Stimulated activated CD4-positive, alpha-beta T cell treated with anti-CD3 and anti-CD28 coated beads, TNF-alpha, amount 100 ng/mL, for 48 hours (primary cell): ENCODE measurements at places on chromosomes 5 and 9.

DNA sequence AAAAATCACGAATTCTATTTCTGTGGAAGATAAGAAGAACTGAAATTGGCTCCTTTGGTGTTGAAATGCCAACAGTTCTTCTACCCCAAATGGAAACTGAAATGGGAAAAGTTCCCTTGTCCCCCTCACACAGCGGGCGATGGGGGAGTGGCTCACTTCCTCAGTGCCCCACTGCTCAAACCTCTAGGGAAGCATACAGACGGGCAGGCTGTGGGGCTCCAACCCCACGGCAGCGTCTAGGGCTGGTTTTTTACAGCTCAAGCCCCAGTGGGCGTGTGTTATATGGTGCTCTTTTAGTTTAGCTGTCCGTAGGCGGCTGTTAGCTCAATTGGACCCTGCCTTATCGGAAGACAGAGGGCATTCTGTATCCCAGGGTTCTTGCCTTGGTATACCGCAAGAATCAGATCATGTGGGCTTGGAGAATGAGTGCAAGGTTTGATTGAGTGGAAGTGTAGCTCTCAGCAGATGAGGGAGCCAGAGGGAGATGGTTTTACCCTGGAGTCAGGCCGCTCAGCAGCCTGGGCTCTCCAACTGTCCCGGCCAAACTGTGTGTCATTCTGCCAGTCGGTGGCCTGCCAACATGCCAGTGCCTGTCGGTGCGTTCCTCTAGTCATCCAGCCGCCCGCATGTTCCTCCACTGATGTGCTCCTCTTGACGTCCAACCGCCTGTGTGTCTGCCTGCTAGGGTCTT is 166.3 kb upstream of the ZNF608 start:
- no peak for DNase-seq

DNA sequence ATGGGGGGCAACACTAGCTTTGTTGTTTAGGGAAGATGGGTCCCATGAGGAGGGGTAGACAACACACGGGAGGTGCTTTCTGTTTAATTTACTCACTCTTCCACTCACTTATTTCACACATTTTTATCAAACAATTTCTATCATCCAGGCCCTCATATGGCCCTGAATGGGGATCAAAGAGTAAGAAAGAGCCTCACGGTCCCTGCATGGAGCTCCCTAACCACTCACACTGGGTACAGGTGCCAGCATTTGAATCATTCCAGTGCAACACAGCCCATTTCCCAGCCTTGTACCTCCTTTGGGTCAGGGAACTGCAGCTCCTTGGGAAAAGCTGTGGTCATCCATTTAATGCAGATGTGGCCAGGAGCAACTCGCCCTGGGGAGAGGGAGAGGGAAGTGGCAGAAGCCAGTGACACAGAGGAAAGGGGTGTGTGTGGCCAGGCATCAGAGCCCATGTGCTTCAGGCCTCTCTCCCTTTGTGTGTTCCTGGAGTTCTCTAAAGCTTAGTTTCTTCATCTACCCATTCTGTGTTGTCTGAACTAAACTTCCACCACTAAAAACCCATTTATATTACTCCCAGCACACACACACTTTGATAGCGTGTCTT is 185.4 kb downstream of the PJA2 start:
- no peak for DNase-seq

DNA sequence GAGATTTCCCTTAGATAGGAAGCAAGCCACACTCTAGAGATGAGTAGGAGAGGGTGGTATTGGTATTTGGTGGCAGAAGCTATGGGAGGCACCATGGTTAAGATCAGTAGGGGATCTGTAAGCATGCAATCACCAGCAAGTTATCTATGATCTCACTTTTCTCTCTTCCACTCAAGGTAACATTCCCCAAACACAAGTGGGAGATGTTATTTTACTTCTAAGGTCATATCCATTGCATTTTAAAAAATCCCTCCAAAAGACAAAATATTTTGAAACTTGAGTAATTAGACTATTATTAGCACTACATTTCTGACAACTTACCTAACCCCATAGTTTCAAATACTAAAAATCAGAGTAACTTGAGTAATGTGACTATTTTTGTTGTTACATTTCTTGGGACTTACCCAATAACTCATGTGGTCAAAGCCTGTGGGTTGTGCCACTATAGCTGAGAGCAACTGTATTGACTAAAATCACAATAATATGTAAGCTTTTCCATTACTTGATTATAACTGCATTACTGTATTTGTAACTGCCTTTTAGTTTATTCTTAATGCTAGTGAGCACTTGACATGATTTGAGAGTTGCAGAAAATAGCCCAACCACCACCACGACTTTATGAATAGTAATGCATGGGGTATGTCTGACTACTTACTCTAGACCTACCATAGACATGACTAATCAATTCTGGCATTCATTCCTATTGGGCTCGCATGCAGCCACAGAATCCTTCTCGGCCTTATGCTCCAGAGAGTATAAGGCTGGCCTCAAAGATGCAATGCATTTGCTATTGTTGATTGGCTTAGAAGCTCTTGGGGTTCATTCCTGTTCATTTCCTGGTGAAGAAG is 264.7 kb downstream of the TRIM32 start:
- DNase-seq: no peak

- no peak for DNase-seq
Measured at GRCh38 chr9:37309136-37309535, 113.4 kb upstream of the GRHPR start.

DNA sequence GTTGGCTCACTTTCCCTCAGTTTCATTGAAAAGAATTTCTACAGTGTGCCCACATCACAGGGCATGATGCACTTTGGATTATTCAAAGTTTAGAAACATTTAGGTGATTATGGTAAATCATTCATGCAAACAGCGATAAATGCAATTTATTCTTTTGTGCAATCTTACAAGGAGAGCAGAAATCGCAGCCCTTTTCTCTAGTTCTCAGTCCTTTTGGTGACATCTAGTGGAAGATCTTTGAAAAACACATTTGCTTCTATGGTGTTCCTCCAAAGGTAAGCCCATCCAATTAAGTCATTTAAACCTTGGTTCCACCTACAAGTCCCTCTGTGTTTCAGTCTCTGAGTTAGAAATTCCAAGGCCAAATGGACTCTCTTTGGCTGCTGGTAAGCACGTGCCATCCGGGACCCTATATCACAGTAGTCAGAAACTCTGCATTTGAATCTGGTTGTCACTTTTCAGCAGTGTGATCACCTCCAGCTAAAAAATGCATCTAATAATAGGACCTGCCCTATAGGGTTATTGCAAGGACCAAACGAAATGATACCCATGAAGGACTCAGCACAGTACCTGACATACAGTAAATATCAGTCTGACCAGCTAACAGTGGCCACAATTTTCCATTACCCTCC is 66.4 kb downstream of the MACROH2A1 start:
- no peak for DNase-seq

GRCh38 chr5:2201832-2202231 is 319.1 kb upstream of the IRX4 start:
- no peak for DNase-seq

GRCh38 chr9:78130004-78130403 is 98.4 kb upstream of the GNAQ start:
- DNase-seq: no peak

- DNase-seq: no peak
Measured at GRCh38 chr9:92655896-92656536, 13.9 kb downstream of the IPPK start.

- no peak for DNase-seq
Measured at GRCh38 chr9:104798209-104798995, 34.5 kb downstream of the NIPSNAP3B start.

DNA sequence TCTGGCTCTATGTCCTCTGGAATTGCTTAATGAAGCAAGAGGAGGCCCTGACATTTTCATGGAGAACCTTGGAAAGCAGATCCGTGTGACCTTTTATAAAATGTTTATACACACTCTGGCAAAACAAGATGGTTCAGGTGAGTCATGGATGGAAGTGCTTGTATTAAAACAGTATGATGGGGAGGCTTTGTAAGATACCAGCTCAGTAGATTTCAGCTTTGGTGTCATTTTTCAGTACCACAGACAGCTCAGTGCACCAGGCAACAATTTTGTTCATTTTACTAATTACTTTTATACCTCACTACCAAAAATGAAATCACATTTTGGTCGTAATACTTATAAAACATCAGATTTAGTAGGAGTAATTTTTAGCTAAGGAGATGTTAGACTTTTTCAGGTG is 5.2 kb downstream of the KCNN2 start:
- DNase-seq: no peak

- no peak for DNase-seq
Measured at GRCh38 chr9:133919253-133920115, 72.6 kb downstream of the VAV2 start.

- no peak for DNase-seq
Measured at GRCh38 chr5:32312197-32312594, 543 bp downstream of the MTMR12 start.

GRCh38 chr5:149063017-149063687 is at the start of gene SH3TC2:
Gene SH3TC2, minus strand, starts transcription at chr5:149063062. Its CDS starts 40 bp downstream, at chr5:149063022.
- no peak for DNase-seq

DNA sequence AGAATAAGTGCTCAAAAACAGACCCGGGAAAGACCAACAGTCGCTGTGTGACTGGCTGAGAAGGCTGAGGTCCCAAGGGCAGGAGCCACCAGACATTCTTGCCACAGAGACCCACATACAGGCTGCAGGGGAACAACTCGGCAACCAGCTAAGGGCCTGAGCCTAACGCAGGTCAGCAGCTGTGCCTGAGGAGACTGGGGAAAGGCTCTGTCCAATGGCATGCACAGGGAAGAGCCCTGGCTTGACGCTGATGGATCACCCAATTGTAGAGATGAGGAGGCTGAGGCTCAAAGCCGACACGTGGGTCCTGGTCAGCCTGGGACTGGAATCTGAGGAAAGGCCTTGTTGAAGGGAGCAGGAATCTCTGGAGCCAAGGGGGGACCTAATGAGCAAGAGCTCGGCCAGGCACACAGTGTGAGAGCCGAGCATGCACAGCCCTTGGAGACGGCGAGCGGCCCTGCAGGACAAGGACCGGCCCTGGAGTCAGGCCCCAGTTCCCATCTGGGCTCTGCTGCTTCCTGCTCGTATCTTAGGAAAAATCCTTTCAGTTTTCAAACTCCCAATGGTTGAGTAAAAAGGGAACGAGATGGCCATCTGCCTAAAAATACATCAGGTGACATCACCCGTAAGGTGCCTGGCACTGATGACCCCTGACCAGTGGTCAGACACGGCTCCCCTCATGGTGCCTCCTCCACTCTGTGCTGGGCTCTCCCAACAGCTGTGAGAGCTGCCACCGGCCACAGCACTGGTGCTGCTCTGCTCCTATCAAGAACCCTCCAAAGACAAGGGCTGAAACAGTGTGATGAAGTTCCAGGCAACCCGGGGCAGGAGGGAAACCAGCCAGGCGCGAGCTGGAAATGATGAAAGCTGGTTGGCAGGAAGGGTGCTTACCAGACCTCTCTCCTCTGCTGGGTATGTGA is 16.4 kb downstream of the LMAN2 start:
- no peak for DNase-seq

- DNase-seq: peak; percentile 23
Measured at GRCh38 chr5:57221049-57221568, 47.2 kb downstream of the GPBP1 start.

GRCh38 chr5:4411664-4412063 is 728.5 kb upstream of the ADAMTS16 start:
- no peak for DNase-seq

DNA sequence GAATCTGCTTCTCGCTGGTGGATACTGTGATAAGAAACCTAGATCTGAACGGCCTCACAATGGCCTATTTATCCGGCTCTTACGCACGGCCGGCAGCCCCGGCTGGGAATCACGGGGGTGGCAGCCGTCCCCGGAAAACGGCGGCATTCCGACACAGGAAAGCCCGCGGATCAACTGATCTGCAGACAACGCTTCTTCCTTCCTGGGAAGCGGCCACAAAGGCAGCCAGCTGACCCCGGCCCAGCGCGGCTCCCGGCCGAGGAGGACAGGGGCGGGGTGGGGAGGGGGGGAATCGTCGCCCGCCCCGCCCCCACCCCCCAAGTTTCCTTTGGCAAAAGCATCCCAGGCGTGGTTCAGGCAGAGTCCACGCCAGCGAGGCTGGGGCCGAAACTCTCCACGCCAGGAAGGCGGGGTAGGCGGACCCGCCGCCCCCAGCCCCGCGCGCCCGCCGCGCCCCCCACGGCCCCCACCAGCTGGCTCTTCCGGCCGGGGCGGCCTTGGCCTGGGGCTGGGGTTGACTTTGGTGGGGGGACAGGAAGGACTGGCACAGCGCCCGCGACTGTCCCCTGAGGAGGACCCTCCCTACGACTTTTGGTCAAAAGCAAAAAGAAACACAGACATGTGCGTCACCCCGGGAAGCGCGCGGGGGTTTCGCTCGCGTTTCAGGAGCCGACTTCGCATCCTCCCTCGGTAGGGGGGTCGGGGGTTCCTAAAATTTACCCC is 247.7 kb upstream of the ANKRD55 start:
- no peak for DNase-seq

GRCh38 chr5:142770650-142771609 is 753 bp downstream of the ARHGAP26 start:
- DNase-seq: no peak

GRCh38 chr9:113488490-113488889 is 25.0 kb downstream of the RGS3 start:
- no peak for DNase-seq

- no peak for DNase-seq
Measured at GRCh38 chr5:154244476-154244875, 53.9 kb downstream of the GALNT10 start.

GRCh38 chr5:177593511-177593910 is 1.5 kb downstream of the TMED9 start:
- no peak for DNase-seq

GRCh38 chr5:162289489-162289888 is 221.9 kb downstream of the GABRG2 start:
- DNase-seq: no peak

DNA sequence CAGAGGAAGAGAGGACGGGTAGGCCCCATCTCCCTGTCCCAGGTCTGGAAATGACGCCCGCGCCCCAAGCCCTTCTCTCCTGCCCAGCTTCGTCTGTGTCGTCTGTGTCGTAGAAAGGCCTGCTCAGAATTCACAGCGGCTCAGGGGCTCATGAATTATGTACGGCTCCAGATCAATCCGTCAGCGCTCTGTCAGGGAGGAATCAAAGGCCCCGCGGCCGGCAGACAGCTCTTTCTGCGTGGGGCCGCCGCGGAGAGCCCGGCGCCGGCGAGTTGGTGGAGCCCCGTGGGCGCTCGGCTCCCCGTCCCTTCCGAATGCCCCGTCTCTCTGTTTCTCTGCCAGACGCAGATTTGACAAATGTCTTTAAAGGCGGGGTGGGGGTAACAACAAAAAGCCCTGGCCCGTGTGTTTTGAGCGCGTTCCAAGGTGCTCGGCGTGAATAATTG is 83.8 kb upstream of the RAPGEF1 start:
- no peak for DNase-seq

- DNase-seq: no peak
Measured at GRCh38 chr9:92980085-92980745, 32.9 kb downstream of the FGD3 start.

DNA sequence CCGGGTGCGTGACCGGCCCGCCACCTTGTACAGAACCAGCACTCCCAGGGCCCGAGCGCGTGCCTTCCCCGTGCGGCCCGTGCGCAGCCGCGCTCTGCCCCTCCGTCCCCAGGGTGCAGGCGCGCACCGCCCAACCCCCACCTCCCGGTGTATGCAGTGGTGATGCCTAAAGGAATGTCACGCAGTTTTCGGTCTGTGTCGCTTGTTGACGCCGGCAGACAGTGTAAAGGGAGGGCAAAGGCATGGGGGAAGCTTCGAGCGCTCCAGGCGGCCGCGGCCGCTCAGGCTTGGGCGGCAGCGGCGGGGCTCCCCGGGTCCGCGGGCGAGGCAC is 1.3 kb downstream of the LRRC26 start:
- DNase-seq: no peak
